ENCODE measurements at places on chromosomes 1 and 21.

- no peak for DNase-seq
Observed at GRCh38 chr1:218217040-218217439, 68.1 kb upstream of the RRP15 start.

DNA sequence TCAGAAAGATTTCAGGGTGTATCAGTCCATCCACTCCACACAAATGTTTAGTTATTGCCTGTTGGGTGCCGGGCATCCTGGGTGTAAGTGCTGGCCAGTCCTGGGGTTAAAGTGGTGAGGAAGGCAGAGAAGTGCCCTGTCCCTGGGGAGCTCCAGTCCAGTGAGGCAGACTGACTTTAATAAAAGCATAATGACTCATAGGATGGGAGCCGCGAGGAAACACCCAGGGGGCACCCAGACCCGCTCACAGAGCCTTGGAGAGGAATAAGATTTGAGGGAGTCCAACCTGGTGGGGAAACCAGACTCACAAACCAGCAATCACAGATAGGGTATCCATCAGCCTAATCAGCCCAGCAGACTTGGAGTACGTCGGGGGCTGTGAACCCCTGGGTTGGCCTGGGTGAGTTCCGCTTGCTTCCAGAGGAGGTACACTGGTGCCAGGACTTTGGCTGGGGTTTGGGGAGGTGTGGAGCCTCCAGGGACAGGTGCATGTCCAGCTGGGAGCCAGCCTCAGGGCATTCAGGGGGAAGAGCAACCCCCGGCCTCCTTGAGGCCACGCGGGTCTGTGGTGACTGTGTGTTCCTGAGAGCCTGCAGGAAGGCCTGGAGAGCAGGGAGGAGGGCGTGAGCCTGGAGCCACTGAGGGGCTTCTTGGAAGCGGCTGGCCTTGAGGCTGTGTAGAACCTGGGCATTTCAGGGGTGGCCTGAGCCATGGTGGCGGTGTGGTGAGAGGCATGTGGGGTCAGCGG is 3.7 kb downstream of the PEAR1 start:
- DNase-seq: peak; percentile 65

DNA sequence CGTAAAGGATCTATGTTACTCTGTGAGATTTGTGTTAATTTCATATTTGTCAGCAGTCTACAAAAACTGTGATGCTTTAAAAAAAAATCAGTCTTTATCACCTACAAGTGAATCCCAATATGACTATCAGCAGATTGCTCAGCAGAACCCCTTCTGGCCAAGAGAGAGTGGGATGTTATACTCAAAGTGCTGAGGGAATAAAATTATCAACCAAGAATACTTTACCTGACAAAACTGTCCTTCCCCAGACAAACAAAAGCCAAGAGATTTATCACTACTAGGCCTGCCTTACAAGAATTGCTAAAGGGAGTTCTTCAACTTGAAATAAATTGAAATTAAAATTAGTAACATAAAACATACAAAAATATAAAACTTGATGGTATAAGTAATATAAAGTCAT is 105.2 kb downstream of the SLC35F3 start:
- DNase-seq: no peak

DNA sequence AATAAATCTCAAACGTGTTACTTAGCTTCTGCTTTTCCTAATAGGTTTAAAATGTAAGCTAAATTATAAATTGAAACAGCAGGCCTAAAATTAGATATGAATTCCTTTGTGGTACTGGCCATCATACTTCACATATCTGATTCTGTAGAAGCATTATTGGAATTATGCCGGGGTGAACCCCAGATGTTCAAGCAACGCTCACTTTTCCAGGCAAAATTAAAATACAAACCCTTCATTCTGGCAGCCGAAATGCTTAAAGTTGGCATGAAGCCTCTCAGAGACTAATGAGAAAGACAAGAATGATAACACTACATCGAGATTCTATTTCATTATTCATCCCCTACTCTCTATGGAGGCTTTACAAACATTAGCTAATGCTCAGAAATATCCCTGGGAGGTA is 1352.7 kb upstream of the ADGRL2 start:
- no peak for DNase-seq

GRCh38 chr1:66177510-66177909 is 356.4 kb upstream of the SGIP1 start:
- no peak for DNase-seq

- no peak for DNase-seq
Observed at GRCh38 chr1:155941845-155942531, 550 bp downstream of the RXFP4 start.

DNA sequence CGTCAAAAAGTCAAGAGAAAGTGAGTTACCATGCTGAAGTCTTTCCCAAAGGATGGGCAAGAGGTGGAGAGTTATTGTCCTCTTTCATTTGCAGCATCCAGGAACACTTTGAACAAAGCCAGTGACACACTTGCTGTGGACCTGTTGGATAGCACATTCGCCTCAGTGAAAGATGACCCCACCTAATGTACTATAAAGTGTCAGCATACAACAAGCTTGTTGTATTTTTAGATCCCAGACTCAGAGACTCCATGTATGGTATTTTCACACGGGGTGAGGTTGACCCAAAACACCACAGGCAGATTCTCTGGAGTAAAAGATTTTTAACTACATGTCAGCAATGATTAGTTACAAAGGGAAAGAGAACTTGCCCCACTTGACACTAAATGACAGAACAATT is 273.8 kb downstream of the PTBP2 start:
- no peak for DNase-seq

GRCh38 chr1:26971590-26971989 is 11.3 kb upstream of the KDF1 start:
- DNase-seq: no peak
